ENCODE measurements at places on chromosomes 2 and 18. TPM values are rescaled to one million over a fixed set of nuclear protein-coding genes. Genes with fewer than 3 reads are reported as not detected.

The ACKR3 gene
- total RNA-seq, result 2.0 TPM

The ARHGAP25 gene
- total RNA-seq, result 0.36 TPM

DNA sequence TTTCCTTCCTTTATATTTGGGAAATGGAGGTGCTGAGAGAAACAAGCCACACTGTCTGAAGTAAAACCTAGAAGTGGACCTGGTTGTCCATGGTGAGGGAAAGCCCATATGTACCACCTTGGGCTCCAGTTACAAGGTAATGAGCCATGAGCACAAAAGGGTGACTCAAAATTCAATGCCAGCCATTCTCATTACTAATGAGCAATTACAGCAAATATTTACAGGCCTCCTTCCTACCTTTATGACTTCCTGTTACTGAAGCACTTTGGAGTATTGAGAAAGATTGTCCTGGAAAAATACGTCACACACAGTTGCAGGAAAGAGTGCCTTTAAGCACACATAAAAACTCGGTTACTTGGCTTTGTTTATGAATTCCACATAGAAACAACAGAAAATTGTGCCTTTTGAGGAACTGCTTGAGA lies 9.1 kb downstream of the EPAS1 start:
- no peak for DNase-seq

- no peak for DNase-seq
Measured at GRCh38 chr2:178833382-178833781, 26.2 kb upstream of the TTN start.

- no peak for DNase-seq
Measured at GRCh38 chr2:204000446-204000845, 63.9 kb downstream of the ICOS start.

DNA sequence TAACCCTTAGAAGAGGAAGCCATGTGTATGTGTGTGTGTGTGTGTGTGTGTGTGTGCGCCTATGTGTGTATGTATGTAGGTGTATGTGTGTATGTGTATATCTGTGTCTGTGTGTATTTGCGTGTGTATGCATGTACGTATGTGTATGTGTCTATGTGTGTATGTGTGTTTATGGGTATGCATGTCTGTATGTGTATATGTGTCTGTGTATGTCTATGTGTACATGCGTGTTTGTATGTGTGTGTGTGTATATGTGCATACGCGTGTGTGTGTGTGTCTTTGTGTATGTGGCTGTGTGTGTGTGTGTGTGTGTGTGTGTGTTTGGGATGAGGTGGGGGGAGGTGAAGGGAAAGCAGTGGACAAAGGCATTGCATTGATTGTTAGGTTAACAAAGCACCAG lies 380.2 kb downstream of the HRH4 start:
- DNase-seq, result no peak

DNA sequence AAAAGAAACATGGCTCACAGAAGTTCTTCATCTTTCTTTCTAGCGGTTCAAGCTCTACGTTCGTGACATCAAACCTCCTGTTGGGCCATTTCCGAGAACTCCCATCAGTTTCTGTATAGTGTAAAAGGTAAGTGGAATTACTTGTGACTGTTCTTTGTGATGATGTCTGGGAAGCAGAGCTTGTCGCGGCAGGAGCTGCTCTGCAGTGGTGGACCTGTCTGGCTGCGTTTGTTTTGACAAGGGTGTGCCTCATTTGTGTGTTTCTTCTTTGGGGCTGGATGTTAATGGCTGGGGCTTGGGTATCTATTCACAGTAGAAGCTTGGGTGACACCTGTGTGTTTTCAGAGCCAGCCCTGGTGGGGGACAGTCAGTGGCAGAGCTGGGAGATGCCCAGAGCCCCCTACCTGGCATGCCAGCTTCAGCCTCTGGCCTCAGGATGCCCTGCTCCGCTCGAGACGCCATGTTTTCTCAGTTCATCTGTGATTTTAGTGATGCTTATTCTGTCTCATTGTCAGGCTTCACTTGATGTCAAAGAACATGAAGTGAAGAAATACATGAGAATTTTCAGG lies 59.6 kb downstream of the LDLRAD4 start:
- no peak for DNase-seq

Measured in fibroblast of the aortic adventitia (primary cell).